ENCODE measurements at places on chromosomes 4 and X.

- DNase-seq, result no peak
Observed at GRCh38 chr4:169489306-169489705, 123.1 kb downstream of the NEK1 start.

- no peak for DNase-seq
Observed at GRCh38 chr4:116005806-116006088, 892.3 kb upstream of the NDST4 start.

DNA sequence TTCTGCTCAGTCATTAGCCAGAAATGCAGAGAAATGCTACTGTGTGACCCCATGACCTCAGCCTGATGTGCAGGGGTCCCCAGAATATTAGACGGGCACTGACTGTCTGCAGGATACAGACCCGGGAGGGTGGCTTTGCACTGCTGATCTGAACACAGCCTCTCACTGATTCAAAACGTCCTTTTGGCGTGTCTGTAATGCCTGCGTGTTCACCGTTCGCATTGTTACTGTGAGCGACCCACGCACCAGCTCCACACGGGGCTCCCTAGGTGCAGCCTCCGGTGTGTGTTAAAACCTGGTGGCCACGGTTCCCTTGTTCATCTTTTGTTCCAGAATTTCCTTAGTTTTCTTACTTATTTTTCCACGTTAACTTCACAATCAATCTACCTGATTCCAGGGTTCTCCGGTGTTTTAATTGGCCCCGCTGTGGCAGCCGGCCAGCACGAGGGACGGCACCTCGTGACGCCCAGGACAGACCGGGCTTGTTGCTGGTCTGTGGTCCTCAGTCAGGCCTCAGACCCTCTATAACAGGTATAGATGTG is 32.0 kb upstream of the SPON2 start:
- no peak for DNase-seq

DNA sequence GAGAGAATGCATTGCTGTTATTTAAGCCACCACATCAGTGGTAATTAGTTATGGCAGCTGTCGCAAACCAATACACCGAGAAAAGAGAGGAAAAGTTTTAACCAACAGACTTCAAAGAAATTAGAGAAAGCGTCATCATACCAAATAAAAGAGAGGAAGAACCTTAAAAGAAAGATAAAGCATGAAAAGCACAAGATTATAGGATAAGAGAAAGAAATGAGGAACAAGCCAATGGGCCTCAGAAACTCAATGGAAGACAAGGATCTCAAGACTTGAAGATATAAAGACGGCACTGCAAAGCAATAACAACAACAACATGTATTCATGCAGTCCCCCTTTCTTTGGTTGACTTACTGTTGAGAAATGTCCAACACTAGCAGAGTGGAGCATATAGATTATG is 22.8 kb upstream of the ASMTL start:
- no peak for DNase-seq

- no peak for DNase-seq
Observed at GRCh38 chrX:20270562-20270890, 3.8 kb upstream of the RPS6KA3 start.

GRCh38 chrX:8981723-8982122 is 52.2 kb downstream of the FAM9B start:
- DNase-seq, result no peak

GRCh38 chr4:68346461-68346860 is 3.4 kb downstream of the YTHDC1 start:
- DNase-seq, result no peak

GRCh38 chr4:84857296-84857695 is 109.2 kb downstream of the WDFY3 start:
- no peak for DNase-seq

DNA sequence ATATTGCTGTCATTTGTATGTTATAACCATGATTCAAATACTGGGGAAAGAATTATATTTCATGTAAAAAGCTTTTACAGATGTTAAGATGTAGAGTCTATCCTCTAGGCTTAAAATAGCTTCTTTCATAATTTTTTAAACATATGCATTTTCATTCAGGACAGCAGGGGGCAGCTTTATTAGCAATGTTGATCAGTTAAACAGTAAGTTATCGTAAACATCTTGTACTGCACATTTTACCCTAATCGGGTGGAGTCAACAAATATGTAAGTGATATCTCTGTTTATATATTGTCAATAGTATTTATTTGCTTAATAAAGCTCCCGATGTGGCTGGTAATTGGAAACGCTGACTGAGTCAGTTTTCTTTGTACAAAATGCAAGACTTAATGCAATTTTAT is 142.5 kb upstream of the MED14 start:
- DNase-seq, result no peak

- no peak for DNase-seq
Observed at GRCh38 chr4:141081921-141082395, 51.3 kb downstream of the RNF150 start.

DNA sequence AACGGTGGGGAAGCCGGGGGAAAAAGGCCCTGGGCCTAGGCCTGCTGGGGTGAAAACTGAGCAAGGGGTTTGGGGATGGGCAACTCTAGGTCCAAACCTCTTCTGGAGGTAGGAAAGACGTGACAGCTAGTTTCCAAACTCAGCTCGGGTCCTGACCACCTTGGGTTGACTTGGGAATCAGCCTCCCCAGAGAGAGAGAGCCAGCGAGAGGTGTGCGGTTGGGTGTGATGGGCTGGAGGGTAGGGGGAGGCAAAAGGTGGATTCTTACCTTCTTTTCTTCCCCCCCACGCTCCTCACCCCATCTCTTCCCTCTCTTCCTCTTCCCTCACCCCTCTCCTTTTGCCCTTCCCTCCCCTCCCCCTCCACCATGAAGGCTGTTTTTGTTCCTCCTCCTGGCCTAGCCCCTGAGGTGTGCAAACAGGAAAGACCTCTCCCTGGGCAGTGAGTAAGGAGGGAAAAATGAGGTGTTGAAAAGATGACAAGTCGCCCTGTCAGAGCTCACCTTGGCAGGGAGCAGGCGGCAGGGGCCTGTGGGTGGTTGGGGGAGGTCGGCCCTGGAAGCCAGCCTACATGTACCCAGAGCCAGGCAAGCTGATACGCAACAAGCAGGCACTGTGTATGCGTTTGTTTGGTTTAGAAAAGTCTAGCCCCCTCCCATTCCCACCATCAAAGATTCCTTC is 14.8 kb downstream of the PJA1 start:
- DNase-seq, result no peak

DNA sequence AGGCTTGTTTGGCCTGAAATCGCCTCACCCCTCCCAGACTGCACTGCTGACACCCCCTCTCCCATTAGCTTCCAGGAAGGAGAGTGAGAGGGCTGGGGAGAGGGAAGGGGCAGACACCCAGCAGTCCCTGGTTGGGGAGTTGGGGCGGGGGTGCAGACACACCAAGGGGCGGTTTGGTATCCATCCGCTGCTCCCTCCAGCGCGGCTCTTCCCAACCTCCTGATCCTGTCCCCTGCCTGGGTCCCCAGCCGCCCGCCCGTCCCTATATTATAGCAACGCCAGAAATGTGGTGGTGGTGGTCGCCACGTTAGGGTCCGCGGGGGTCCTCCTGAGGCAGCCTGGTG is 24.9 kb downstream of the GPRASP3 start:
- DNase-seq, result no peak

GRCh38 chrX:15816886-15817285 is 26.6 kb downstream of the ZRSR2 start:
- peak; percentile 18 for DNase-seq

DNA sequence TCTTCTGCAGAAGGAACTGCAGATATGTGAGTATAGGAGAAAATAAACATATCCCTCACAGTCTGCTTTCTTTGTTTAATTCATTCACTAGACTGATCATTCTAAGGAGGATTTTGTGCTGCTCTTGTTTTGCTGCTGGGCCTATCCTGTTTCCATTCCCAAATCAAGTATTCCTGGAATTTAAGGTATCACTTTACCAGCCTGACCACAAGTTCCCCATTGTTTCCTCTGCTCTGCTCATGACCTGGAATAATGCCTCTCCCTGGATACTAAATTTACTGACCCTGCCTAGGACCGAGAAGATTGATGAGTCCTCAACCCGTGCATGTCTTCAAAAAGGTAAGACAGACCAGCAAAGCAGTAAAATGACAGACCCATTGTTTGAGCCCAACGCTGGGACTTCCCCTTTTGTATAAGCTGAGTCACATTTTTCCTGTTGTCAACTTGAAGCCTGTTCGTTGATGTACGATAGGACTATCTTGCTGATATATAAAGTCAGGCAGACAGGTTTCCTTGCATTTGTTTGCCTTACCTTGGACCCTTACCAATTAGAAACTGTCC is 85.5 kb upstream of the TET2 start:
- peak; percentile 27 for DNase-seq

DNA sequence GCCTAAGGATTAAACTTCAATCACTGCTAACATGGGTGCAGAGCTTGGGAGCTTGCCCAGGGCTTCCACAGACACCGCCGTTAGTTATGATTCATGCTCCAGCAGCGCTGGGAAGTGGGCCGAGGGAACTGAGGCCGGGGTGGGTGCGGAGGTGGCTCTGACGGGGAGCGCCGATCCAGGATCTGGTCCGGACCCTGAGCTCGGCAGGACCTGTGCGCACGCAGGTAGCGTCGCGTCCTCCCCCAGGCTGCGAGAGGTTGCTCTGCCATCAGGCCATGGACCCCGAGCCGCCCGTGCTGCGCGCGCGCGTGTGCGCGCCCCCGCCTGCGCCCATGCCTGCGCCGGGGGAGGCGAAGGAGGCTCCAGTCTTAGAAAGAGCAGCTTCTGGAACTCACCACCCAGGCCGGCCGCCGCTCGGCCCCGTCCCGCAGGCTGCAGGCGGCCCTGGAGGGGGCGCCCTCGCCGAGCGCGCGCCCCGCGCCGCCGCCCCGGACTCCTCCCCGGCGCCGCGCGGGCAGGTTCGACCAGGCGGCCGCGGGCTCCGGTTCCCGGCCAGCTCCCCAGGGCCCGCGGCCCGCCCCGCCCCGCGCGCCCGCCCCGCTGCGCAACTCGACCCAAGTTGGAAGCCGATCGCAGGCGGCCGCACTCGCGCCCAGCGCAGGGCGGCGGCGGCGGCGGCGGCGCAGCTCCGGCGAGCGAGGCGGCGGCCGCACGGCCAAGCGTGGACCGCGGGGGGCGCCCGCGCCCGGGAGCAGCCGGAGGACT is 732 bp upstream of the ADRA2C start:
- peak; percentile 37 for DNase-seq

DNA sequence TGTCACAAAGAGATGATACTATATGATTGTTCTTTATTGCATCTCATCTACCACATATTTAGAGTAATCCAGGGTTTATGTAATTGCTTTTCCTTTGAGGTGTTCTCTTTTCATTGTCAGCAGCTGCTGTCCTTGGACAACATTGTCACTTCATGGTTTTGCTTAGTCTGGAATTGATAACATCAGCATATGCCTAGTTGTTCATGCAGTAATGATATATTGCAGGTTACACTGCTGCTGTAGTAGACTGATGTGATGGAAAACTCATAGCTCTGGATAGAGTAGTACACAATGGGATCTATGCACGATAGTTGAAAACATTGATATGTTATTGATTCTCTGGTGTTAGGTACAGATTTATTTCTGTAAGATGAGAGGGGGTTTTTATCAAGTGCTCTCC is 13.7 kb downstream of the NEIL3 start:
- DNase-seq, result no peak

DNA sequence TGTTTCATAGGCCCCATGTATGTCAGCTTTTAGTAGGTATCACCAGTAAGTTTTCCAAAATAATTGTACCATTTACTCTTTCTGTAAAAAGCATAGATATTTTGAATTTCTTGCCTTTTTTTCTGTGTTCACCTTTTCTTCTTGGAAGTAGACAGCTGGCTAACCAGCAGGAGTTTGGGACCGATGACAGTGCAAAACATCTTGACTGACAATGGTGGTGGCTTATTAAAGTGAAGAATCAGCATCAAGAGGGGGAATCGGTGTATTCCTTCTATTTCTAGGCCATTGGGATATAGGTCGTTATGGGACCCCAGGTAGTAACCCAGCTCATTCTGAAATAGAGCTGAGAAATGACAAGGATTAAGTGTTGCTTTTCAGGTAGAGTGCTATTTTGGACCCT is 3.2 kb downstream of the CEP44 start:
- DNase-seq, result no peak

GRCh38 chr4:39802005-39802404 is 104.1 kb downstream of the UBE2K start:
- DNase-seq, result no peak

GRCh38 chrX:24485323-24485722 is 20.2 kb downstream of the PDK3 start:
- no peak for DNase-seq

GRCh38 chr4:142883040-142883832 is 37.1 kb upstream of the INPP4B start:
- no peak for DNase-seq

- no peak for DNase-seq
Observed at GRCh38 chr4:1478766-1479355, 72.6 kb upstream of the NKX1-1 start.

DNA sequence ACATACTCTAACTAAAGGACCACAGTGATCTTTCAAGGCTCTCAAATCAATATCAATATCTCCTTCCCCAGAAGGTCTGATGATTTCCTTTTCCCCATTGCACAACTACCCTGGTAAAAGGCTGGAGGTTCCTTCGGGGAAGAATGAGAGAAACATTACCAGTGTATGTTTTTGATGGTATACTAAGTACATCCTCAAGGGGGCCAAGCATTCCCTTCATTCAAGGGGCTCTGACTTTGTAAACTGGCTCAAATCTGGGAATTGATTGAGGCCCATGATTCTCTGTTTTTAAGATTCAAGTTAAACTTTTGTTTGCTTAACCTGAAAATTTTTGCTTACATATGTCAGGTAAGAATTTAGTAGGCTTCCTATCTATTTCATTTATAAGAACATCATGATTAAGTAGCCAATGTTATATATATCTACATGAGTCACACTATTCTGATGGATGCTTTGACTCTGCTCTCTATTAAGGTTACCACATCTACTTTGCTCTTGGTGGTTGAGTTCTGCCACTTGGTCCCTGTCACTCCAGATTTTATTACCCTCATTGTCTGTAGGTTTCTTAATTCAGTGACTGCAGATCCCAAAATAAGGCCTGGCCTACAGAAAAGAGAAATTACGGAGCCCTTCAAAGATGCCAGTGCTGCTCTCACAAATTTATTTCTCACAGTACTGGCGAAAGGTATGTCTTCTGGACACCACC is 16.4 kb upstream of the GUCY1B1 start:
- DNase-seq, result no peak

- DNase-seq, result no peak
Observed at GRCh38 chr4:171979461-171979860, 166.3 kb downstream of the GALNTL6 start.

DNA sequence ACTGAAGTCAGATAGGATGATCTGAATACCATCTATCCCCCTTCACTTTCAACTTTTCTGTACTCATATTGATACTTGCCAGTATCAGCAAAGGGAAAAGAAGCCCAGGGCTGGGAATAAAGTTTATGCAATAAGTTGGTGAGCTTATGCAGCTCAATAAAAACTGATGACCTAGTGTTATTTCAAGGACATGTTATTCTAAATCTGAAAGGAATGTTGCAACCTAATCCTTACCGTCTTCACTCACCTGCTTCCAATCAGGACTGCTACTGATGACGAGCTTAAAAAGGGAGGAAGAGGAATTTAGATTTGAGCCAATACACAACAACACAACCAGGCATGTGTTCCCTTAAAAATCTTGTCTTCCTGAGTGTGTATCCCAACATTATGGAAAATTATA is 419.9 kb downstream of the SPRY1 start:
- DNase-seq, result no peak
